ENCODE measurements at places on chromosomes 6 and 20.

DNA sequence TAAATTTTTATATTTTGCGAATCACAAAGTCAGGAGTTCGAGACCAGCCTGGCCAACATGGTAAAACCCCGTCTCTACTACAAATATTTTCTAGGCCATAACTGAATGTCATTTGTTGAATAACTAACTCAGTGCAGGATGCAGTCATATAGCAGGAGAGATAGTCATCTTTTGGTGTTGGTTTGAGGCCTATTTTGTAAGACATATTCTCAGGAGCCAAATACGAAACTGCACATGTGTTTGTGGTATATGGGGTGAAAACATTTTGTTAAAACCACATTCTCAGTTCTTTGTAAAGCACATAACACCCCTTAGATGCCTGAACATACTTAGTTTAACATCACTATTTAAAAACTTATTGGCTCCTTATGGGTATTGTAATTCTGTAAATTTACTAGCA lies 4.7 kb upstream of the ENPP5 start:
- DNase-seq = no peak

DNA sequence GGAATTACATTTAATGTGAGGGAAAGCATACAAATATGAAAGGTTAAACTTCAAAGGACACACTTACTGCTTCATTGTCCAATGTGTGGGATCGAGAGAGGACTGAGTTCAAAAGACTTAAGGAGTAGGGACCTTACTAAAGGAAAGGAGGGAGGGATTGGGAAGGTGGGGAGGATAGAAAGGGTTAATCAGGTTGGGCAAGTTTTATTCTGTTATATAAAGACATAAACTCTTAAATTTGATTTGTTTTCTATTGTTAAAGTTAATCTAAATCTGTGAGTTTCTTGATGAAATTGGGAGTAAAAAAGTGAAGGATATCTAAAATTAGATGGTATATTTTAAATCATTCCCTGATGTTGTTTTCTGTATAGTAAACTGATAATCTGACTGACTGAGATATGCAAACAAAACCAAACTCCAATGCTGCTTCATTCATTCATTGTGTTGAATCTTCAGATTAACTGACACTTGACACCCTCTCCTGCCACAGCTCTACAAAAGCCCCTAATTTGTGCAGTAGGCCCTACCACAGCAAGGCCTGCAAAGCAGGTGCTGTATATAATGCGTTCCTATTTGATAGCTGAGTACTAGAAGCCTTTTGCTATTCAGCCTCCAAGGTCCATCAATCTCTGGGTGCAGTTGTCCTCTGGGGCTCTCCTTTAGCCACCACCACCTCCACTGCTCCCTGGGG lies 1.3 kb upstream of the UBE2J1 start:
- no peak for DNase-seq

GRCh38 chr6:157284738-157285421 lies 38.4 kb downstream of the TMEM242 start:
- no peak for DNase-seq

DNA sequence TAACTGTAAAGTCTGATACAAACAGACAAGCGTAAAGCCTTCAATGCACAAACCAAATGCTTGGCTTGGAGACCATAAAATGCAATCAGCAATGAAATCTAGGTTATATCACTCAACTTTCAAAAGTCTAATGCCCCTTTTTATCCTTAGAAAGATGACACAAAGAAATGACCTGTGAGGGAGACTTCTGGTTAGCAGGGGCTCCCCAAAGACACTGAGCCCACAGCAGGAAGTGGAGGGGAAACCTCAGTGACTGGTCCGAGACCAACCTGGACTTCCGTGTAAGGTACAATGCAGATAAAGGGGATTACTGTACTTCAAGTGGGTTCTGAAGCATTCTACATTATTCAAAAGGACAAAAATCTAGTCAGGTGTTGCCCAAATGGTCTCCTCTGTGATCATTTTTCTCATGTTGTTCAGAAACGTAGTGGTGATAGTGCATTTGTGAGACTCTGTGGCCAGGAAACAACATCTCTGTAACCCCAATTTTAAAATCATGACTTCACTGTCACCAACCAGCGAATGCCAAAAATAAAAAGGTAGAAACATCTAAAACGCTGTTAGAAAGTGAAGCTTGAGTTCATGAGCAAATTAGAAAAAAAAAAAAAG lies 88.2 kb downstream of the HIVEP2 start:
- DNase-seq = no peak

DNA sequence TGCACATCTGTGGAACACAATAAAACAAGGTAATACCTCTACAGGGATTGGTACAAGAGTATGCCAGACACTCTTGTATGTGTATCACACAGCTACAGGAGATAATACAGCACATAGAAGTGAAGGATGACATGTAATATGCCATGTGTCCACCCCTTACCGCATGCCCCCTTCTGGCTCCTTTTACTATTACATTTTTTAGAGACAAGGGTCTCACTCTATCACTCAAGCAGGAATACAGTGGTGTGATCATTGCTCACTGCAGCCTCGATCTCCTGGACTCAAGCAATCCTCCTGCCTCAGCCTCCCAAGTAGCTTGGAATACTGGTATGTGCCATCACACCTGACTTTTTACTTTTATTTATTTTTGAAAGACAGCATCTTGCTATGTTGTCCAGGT lies 4.2 kb upstream of the NCR3 start:
- DNase-seq = no peak

- peak; percentile 5 for DNase-seq
These were observed 7.6 kb downstream of the TREM1 start for GRCh38 chr6:41278699-41279405.

- no peak for DNase-seq
These were observed 107.9 kb upstream of the PREP start for GRCh38 chr6:105510746-105511145.

- no peak for DNase-seq
These were observed 34.0 kb downstream of the CD164 start for GRCh38 chr6:109348226-109348625.

DNA sequence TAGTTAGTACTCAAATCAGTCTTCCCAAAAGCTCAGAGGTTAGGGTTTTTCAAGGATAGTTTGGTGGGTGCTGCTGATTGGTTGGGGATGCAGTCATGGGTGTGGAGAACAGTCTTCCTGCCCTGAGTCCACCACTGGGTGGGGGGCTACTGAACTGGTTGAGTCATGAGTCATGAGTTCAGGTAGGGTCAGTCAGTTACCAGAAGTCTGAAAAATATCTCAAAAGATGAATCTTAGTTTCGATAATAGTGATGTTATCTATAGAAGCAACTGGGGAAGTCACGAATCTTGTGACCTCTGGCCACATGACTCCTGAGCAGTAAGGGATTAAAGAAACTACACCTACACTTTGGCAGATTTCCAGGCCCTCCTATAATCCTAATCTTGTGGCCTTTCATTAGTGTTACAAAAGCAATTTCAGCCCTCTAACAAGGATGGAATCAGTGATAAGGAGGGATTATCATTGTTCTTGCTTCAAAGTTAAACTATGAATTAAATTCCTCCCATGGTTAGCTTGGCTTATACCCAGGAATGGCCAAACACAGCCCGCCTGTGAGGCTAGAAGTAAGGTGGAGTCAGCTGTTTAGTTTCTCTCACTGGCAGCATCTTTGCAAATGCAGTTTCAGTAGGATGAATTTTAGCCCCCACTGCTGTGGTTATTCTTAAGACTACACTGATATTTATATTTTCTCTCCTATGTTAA lies 33.3 kb upstream of the NKAIN2 start:
- DNase-seq = no peak

DNA sequence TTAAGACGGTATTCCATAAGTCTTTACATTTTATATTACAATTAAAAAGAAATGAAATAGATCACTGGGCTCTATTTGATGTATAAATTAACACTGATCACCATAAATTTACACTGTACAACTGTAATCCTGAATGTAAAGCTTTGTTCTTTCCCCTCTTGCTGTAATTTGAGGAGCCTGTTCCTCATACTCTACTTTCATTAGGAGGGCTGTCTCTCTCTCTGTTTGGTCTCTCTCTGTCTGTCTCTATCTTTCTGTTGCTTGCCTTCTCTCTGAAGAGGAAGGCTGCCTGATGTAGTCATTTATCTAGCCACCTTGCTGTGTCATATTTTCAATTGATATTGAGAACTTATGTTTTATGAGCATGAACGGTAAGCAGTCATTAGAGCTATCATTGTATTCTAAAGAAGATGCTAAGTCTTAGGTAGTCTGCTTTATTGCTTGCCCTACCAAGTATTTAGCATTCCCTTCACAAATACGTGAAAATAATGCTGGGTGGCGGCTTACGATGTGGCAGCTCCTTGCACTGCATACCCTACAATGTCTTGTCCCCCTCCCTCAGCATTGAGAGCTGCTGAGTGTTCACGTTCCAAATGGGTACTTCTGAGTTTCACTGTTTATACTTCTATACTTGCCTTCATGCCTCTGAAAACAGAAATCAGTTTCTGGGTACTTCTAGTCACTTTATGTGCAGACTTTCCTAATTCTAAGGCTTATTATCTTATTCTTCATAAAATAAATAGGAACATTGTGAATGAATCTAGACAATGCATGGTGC lies 205.5 kb downstream of the NKAIN2 start:
- DNase-seq = no peak

GRCh38 chr20:49945701-49946477 lies 9.7 kb downstream of the RNF114 start:
- no peak for DNase-seq

GRCh38 chr6:164099269-164099865 lies 684.8 kb downstream of the QKI start:
- no peak for DNase-seq

GRCh38 chr6:138089325-138089724 lies 17.9 kb downstream of the PERP start:
- DNase-seq = no peak

DNA sequence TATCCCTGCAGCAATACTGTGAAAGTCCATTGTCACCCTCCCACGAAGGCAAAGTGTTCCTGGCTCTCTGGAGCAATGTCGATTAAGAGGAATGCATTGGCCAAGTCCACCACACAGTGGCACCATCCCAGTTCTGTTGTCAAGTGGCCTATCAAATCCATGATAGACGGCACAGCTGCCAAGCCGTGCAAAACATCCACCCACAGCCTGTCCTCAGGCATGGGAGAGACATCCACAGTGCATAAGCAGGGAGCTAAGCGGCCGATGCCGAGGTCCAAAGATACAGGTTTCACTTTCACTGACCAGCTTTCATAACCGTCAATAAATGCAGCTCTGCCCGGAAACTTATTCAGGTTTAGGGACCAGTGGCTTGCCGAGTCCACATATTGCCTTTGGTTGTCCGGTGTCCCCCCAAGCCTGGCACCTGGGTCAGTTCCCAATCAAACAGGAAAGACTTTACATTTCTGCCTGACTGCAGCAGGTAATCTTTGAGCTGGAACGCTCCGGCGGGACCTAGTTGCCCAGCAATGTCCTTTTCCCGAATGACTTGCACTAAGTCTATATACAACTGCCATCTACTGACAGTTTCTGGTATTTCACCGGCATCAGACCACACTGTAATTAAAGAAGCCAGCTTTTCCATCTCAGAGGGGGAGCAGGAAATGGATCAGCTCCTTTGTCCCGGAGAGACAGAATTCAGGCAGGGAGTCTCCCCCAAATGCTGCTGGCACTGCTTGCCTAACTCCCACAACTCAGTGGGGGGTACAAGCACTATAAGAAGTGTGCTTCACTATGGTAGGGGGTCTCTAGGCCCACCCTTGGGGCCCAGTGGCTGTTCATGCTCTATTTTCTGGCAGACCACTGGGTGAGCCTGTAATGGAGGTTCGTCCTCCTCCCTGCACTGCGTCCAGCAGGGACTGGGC lies 6.3 kb downstream of the ZKSCAN3 start:
- peak; percentile 72 for DNase-seq

- DNase-seq = no peak
These were observed 298.4 kb downstream of the UTRN start for GRCh38 chr6:144583614-144583954.

GRCh38 chr6:162345051-162345511 lies 382.5 kb downstream of the PRKN start:
- no peak for DNase-seq

GRCh38 chr6:72955666-72956065 lies 269.6 kb downstream of the KHDC1L start:
- no peak for DNase-seq

- no peak for DNase-seq
These were observed 157.5 kb downstream of the UNC5CL start for GRCh38 chr6:40881501-40881900.

- DNase-seq = no peak
These were observed 937 bp downstream of the AKAP7 start for GRCh38 chr6:131136021-131136786.

DNA sequence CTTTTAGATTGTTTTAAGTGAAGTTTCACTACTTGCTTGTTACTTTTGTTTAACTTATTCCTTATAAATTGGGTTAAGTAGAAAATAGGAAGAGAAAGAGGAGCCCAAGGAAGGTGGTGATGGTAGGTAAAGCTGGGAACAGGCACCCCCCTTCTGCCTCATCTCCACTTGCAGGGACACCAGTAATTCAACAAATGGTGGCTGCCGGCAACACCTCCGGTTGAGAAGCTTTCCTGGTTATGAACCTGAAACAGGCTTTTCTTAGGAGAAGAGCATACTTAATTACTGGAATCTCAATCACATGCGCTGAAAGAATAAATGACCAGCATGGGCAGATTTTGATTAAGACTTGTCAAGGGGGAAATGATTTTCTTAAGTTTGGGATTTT lies 158.9 kb upstream of the ZNF217 start:
- DNase-seq = no peak

DNA sequence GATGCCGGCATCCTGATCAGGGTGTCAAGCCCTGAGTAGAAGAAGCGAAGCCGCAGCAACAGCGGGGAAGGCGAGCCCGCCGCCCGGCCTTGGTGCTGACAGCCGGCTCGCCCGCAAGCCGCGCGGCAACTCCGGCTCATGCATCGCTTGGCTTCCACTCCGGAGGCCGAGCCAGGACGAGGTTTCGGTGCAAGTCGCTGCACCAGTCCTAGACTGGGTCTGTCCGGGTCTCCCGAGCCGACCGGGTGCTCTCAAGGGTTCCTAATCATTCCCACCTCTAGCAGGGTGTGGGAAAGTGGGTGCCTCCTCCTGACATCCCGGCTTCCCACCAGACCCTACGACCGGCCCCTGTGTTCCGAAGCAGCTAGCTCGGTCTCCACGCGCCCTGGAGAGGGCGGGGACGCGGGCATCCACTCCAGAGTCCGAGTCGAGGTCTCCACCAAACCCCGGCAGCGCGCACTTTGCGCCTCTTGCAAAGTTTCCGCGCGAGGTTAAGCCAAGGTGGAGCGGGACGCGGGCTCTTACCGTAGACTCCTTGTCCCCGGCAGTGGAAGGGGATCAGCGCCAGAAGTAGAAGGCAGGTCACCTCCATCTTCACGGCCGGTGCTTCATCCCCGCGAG lies 1.4 kb downstream of the MDGA1 start:
- DNase-seq = no peak

Data from HS-27A (cell line).